NCI-H1092 (cell line): ENCODE measurements at places on chromosomes 16 and 17.

- no peak for DNase-seq
These were observed 97.3 kb downstream of the ANKRD11 start for GRCh38 chr16:89392881-89393737.

DNA sequence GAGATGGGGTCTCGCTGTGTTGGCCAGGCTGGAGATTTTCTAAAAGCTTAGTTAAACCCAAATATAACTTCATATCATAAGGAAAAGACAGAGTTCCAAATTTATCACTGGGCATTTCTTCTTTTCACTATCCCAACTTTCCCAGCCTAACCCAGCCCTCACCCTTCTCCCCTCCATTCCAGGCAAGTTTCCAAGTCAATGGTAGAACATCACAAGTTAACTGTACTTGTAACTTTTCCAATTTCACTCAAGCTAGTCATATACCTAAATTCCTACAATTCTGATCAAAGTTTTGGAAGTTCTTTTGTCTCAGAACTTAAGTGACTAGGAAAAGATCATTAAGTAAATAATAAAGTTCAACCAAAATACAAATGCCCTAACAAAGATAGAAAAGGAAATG, 61.2 kb downstream of the USP32 start:
- no peak for DNase-seq

GRCh38 chr17:27892866-27893769, at the start of gene LYRM9:
LYRM9 (minus strand) TSS chr17:27893365; CDS start chr17:27882694, 10,671 bp downstream.
- DNase-seq, result peak; percentile 82

- DNase-seq, result no peak
These were observed 60.6 kb upstream of the MARCHF10 start for GRCh38 chr17:62868723-62869122.

DNA sequence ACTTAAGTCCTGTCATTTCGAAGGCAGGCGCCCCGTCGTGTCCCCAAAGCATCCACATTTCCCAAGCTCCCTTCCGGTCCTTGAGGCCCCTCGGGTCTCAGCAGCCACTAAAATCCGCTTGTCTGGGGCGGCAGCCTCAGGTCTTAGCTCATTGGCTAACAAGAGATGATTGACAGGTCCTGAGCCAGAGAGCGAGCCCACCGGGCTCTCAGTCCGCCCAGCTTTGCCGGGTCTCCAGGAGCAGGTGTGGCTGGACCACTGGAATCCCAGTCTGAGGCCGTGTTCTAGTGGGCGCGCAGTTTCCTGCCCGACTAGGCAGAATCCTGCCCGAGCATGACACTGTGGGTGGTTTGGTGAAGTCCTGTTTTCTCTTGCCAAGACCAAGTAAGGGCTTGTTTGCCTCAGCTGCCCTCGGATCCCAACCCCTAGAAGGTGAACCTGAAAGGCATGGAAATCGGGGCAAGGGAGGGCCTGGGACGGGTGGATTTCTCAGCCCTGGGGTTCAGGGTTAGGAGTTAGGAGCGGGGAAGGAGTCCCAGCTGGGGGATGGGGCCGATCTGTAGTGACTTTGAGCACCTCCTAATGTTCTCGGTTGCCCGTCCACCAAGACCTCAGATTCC, 42.8 kb downstream of the MRC2 start:
- DNase-seq, result no peak

DNA sequence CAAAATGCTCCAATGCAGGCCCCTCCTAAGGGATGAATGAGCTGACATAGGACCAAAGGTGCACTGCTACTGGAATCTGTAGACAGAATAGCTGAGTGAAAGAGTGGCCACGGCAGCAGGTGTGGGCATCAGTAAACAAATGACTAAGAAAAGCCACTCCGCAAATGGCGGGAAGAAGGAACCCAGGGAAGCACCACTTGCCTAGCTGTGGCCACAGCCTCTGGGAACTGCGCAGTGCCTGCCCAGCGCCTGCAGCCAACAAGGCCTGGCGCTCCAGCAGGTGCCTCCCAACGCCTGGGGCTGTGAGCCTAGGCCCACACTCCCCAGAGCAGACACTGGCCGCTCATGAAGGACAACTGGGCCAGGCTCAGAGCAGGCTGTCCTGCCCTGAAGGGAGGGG, 11.8 kb downstream of the PEMT start:
- no peak for DNase-seq

- no peak for DNase-seq
These were observed 8.2 kb downstream of the ADCY7 start for GRCh38 chr16:50274326-50275097.

GRCh38 chr17:38452719-38453118, 24.5 kb downstream of the ARHGAP23 start:
- DNase-seq, result no peak

DNA sequence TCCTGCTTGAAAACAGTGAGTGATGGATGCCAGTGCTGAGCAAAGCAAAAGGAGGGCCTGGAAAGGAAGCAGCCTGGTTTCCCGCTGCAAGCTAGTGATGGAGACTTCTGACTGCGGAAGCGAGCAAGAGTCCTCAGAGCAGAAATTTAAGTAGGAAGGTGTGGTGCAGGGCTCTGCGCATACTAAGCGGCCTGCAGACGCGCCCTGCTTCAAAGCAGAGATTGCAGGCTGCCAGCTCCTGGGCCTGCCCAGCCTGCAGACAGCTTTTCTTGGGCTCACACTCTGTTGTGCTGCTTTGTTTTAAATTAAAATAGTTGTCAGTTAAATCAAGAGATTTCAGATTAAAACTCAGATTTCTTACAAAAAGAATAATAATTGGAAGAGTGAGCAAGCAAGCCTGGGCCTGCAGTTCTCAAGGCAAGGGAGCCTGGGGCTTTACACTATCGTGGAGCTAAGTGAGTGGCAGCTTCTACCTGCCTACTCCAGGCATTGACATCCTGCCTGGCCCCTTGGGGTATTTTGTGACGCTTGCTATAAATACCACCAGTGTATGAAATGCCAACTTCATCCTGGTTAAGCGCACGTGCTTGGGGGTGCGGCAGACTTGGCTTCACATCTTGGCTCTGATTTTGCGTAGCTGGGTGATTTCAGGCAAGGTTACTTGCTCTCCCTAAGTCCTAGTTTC, 237.3 kb downstream of the XYLT1 start:
- DNase-seq, result no peak

DNA sequence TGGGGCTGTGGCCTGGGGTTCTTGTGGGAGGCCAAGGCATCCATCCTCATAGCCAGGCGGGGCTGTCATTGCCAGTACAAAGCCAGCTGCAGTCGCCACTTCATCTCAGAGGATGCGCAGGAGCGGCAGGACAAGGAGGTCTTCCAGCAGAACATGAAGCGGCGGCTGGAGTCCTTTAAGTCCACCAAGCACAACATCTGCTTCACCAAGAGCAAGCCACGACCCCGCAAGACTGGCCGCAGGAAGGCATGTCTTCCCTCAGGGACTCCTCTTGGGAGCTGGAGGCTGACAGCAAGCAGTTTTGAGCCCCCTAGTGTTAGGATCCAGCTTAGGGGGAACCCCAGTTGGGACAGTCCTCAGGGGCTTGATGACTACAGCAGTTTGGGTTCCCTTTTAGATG, 15.1 kb upstream of the PLEKHG4 start:
- no peak for DNase-seq

DNA sequence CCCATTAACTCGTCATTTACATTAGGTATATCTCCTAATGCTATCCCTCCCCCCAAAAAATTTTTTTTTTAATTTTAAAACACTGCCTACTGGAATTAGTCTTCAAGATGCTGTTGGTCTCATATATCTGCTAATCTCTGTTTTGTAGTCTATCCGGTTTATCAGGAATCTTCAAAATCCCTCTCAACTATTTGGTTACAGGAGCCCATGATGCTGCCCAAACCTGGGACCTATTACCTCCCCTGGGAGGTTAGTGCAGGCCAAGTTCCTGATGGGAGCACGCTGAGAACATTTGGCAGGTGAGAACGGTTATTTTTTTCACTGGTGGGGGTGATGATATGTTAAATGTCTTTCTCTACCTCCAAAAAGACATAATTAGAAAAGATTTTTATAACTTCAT, 6.9 kb downstream of the TEN1 start:
- DNase-seq, result no peak

DNA sequence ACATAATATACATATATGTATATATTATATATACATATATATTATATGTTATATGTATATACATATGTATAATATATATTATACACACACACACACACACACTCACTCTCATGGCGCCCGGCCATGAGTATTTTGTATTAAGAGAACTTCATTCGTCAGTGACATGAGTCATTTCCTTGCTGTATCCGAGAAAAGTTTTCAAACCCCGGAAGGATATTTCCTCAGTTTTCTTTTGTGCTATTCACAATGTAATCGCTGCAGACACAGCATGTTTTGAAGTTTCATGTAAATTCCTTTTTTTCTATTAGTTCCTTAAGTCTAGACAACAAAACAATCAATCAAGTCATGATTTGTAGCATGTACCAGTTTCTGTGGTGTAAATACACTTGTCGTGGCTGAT, 33.3 kb downstream of the OR1D5 start:
- DNase-seq, result no peak

DNA sequence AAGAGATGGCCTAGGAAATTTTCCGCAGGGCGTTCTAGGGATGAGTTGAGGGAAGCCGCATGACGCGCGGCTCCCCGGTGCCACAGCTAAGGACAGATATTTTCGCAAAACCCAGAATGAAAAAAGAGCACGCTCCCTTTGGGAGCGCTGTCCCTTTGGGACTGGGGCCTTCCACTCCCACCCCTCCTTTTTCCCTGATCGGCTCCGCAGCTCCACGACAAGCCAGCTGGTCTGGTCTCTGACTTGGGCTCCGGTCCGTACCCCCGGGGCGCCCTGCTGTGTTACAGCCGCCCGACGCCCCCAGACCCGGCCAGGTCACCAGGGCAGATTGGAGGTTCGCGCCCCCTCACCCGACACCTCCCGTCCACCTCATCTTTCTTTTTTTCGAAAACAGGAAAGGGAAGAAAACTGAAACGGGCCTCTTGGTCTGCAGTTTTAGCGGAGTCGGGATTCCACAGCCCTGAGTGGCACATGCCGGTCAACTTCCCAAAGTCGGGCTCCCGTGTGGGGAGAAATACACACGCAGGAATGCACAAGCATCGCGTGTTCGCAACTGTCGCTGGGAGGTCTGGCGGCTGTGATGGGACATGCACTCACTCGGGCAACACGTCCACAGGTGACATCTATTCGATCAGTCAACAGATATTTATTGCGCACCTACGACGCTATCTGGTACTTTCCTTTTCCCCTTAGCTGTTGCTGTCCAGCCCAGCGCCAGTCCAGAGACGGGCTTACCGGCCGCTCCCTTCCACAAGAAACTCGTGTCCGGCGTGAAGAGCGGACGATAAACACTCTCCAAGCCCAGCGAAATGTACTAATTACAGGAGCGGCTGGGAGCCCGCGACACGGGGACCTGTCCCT, 3.9 kb upstream of the SOX9 start:
- no peak for DNase-seq

GRCh38 chr17:76271669-76272540, 6.8 kb downstream of the UBALD2 start:
- no peak for DNase-seq

DNA sequence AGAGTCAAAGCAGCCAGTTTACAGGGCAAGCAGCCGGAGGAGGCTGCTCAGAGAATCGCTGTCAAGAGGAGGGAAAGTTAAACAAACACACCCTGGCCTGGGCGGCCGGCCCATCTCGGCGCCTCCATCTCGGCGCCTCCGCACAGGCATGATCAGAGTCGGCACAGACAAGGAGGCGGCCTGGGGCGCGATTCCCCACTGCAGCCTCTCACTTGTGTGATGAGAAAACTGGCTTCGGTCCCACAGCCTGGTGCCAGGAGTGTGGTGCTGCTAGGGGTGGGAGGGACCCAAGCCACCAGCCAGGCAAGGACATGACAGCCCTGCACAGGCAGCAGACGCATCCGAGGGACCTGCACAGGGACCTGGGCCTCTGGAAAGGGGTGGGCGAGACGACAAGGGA, 17.7 kb downstream of the SLC38A10 start:
- peak; percentile 62 for DNase-seq

DNA sequence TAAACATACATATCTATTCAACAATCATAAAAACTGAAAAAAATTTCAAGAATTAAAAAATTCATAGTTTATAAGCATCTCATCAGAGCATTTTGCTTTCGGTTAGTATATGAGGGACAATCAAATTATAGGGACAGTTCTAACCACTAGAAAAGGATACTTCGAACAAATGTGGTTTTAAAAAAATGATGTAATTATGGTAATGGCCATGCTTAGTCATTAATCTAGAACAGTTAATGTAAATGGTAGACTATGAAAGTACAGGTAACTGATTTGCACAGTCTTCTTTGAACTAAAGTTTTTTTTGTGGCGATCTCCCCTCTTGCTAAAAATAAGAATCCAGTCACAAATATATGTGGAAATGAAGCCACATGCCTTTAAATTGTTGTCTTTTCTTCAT, 63.5 kb upstream of the PHOSPHO1 start:
- DNase-seq, result no peak
